ENCODE measurements at places on chromosomes 16 and 17.
A peak's percentile ranks its signal among the peaks of the same experiment; 100 is the strongest.

DNA sequence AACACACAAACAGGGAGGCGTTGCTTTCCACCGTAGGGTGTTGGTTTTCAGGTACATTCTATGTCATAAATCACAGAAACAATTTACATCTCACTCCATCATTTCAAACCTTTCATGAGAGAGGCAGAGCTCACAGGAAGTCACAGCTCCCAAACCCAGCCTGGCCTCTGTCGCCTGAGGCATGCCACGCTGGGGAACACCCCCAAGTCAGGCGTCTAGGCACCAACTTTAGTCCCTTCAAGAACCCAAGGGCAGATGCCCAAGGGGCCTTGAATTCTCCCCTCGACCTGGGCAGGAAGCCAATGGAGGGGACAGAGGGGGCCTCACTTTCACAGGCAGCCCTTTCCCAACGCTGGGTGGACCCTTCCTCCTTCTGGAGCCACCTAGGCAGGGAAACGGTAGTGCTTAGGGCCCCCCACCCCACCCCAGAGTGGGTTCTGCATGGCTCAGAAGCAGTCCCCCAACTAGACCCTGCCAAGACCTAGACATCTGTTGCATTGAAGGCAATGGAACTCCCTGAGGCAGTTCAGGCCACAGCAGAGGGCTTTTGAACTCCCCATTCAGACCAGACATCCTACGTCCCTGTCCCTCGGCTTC is 10.6 kb downstream of the TBX4 start:
- no peaks in the 10 kb centered on the region for H3K36me3 ChIP-seq
- H3K4me1 ChIP-seq, result peaks cover 14% of the 10 kb centered on the region
- H3K4me3 ChIP-seq, result no peak overlapping the region
- H3K27ac ChIP-seq, result no peak overlapping the region
- DNase-seq, result peak; percentile 39

GRCh38 chr17:76137351-76138233 is 3.5 kb downstream of the FOXJ1 start:
- peaks cover 48% of the 10 kb centered on the region for H3K27me3 ChIP-seq
- no peaks in the 10 kb centered on the region for H3K36me3 ChIP-seq
- no peak overlapping the region for H3K27ac ChIP-seq

- no peaks in the 10 kb centered on the region for H3K36me3 ChIP-seq
- H3K27me3 ChIP-seq, result no peaks in the 10 kb centered on the region
- peaks cover 6% of the 10 kb centered on the region for H3K4me1 ChIP-seq
- peak; percentile 82 for DNase-seq
- peak overlapping the region; percentile 54 for H3K27ac ChIP-seq
These were observed 14.4 kb downstream of the ZNF232 start for GRCh38 chr17:5097101-5097834.

DNA sequence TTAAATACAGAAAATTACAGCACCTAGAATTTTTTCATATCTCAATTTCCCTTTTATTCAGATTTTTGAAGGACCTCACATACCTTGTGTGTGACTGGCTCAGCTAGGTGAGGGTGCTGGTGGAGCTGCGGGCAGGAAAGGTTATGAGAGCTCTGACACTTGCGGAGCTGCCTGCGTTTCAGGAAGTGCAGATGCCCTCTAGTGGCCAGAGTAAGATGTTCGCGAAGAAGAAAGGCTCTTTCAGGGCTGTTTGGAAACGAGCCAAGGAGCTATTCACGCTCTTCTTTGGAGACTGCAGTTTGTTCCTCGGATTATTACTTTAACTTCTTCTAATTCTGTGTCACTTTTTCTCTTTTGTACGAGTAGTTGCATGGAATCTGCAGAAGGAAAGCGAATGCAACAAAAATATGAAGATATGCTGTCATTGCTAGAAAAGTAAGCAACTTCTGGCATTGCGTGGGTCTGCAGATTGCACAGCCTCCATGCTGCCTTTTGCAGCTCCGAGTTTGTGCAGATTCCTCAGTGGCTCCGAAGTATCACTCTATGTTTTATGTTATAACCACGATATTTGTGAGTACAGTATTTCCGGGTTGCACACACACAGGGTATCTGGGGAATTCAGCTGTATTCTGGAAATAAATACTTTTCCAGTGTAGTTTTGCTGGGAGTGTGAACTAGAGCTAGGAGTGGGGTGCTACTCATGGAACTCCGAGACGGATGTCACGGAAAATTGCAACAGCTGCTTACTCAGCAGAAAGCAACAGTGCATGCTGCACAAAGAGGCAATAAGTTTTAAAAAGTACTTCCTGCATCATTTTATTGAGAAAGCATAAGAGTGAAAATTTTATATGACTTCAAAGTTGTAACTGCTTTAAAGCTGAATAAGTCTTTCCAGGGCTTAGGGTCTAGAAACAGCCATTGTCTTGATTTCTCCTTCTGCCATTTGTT is 46.3 kb downstream of the DNAH9 start:
- H3K27ac ChIP-seq, result no peak overlapping the region
- peak; percentile 80 for DNase-seq
- H3K4me1 ChIP-seq, result no peaks in the 10 kb centered on the region
- no peaks in the 10 kb centered on the region for H3K36me3 ChIP-seq
- H3K4me3 ChIP-seq, result no peak overlapping the region

GRCh38 chr17:55784666-55785065 is 33.8 kb downstream of the PCTP start:
- DNase-seq, result no peak
- no peaks in the 10 kb centered on the region for H3K36me3 ChIP-seq
- H3K27ac ChIP-seq, result no peak overlapping the region
- H3K27me3 ChIP-seq, result no peaks in the 10 kb centered on the region

- H3K27me3 ChIP-seq, result no peaks in the 10 kb centered on the region
- H3K27ac ChIP-seq, result no peak overlapping the region
- no peak for DNase-seq
- no peaks in the 10 kb centered on the region for H3K4me1 ChIP-seq
These were observed 12.5 kb downstream of the RBFOX1 start for GRCh38 chr16:7344830-7345780.

DNA sequence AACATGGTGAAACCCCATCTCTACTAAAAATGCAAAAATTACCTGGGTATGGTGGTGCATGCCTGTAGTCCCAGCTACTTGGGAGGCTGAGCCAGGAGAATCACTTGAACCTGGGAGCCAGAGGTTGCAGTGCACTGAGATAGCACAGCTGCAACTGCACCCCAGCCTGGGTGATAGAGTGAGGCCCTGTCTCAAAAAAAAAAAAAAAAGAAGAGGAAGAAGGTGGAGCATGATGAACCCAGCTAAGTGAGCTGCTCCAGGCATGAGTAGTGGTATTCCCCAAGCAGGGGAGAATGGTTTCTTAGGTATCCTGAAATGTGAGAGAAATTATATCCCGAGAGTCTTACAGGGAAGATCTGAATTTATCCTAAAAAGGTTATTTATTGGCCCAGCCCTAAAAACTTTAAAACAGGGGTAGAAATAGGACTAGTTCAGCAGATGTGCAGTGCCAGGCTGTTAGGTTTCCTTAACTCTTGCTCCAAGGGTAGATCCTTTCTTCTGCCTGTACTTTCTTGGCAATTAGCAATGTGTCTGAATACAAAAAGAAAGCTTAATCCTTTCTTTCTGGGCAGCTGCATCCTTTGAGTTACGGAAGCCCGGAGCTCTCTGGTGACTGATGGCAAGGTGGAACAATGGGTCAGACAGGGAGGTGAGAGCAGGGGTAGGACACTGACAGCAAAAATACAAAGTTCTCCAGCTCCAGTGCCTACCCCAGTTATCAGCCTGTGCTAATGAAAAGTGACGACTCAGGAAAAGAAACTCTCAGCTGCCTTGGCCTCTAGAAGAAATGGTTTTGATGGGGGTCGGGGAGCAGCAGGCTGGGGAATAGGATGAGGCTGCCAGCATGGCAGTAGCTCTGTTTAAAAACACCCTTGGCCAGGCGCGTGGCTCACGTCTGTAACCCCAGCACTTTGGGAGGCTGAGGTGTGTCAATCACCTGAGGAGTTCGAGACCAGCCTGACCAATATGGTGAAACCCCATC is 36.5 kb upstream of the TOB1 start:
- no peaks in the 10 kb centered on the region for H3K36me3 ChIP-seq
- no peak for DNase-seq
- no peaks in the 10 kb centered on the region for H3K27me3 ChIP-seq
- peak overlapping the region; percentile 93 for H3K27ac ChIP-seq
- peaks cover 4% of the 10 kb centered on the region for H3K4me1 ChIP-seq

GRCh38 chr17:33154869-33155455 is 138.1 kb downstream of the ASIC2 start:
- H3K4me3 ChIP-seq, result no peak overlapping the region
- H3K4me1 ChIP-seq, result no peaks in the 10 kb centered on the region
- no peak overlapping the region for H3K27ac ChIP-seq
- no peak for DNase-seq
- H3K27me3 ChIP-seq, result no peaks in the 10 kb centered on the region

- no peak overlapping the region for H3K4me3 ChIP-seq
- no peaks in the 10 kb centered on the region for H3K27me3 ChIP-seq
- H3K36me3 ChIP-seq, result no peaks in the 10 kb centered on the region
- no peak for DNase-seq
These were observed 375.5 kb downstream of the TOX3 start for GRCh38 chr16:52171481-52171880.

- H3K27ac ChIP-seq, result no peak overlapping the region
- no peaks in the 10 kb centered on the region for H3K4me1 ChIP-seq
- no peaks in the 10 kb centered on the region for H3K36me3 ChIP-seq
- no peak overlapping the region for H3K4me3 ChIP-seq
These were observed 7.8 kb upstream of the IRF8 start for GRCh38 chr16:85891033-85891775.

- DNase-seq, result no peak
- H3K4me3 ChIP-seq, result no peak overlapping the region
- no peaks in the 10 kb centered on the region for H3K27me3 ChIP-seq
- peaks cover 52% of the 10 kb centered on the region for H3K36me3 ChIP-seq
These were observed 34.4 kb downstream of the ZZEF1 start for GRCh38 chr17:4108397-4108796.

DNA sequence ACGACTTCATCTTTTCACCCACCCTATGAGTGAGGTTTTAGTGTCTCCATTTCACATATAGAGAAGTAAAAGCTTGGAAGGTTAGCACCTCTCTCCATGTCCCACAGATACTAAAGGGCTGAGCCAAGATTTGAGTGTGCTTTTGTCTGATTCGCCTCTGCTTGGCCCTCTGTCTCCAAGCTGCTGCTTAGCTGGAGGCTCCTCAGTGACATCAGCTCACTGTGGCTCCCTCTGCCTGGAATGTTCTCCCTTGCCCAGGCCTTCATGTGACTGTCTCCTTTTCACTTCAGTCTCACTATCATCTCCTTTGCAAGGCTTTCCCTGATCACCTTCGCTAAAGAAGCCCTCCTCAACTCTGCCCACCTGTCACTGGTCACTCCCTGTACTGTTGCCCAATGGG is 84.5 kb upstream of the HSBP1 start:
- no peak overlapping the region for H3K27ac ChIP-seq
- H3K27me3 ChIP-seq, result no peaks in the 10 kb centered on the region
- H3K4me3 ChIP-seq, result no peak overlapping the region
- H3K4me1 ChIP-seq, result no peaks in the 10 kb centered on the region

GRCh38 chr17:80780381-80781198 is 211.1 kb upstream of the CHMP6 start:
- no peaks in the 10 kb centered on the region for H3K27me3 ChIP-seq
- peaks cover 30% of the 10 kb centered on the region for H3K4me1 ChIP-seq
- H3K36me3 ChIP-seq, result no peaks in the 10 kb centered on the region
- peak; percentile 64 for DNase-seq
- H3K27ac ChIP-seq, result peak overlapping the region; percentile 79

- H3K27me3 ChIP-seq, result no peaks in the 10 kb centered on the region
- H3K27ac ChIP-seq, result no peak overlapping the region
These were observed 187.3 kb downstream of the CYB561 start for GRCh38 chr17:63258785-63259184.

- H3K27ac ChIP-seq, result no peak overlapping the region
- DNase-seq, result no peak
- H3K27me3 ChIP-seq, result no peaks in the 10 kb centered on the region
- H3K4me1 ChIP-seq, result no peaks in the 10 kb centered on the region
These were observed 63.5 kb downstream of the PRMT7 start for GRCh38 chr16:68374246-68374805.

GRCh38 chr16:27225536-27226360 is 22.4 kb downstream of the KDM8 start:
- no peaks in the 10 kb centered on the region for H3K36me3 ChIP-seq
- H3K27ac ChIP-seq, result no peak overlapping the region
- no peak for DNase-seq
- no peak overlapping the region for H3K4me3 ChIP-seq

DNA sequence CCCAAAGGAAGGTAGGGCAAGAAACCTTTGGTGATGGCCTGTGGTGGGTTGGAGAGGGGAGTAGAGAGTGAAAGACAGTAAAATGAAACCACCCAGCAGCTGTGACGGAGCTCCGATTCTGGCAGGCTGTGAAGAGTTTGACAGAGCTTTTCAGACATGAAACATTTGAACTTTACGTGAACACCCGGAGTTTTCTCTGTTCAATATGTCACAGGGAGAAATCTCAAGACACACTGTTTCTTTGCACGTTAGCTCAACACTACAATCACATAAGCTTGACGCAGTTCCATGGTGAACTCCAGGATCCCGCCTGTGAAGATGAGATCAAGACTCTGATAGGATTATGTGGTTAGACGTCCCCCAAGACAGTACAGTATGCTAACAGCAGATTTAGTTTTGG is 79.6 kb upstream of the CDH11 start:
- no peak overlapping the region for H3K27ac ChIP-seq
- H3K36me3 ChIP-seq, result no peaks in the 10 kb centered on the region
- no peak overlapping the region for H3K4me3 ChIP-seq
- no peaks in the 10 kb centered on the region for H3K4me1 ChIP-seq
- DNase-seq, result no peak
- no peaks in the 10 kb centered on the region for H3K27me3 ChIP-seq

- no peak overlapping the region for H3K4me3 ChIP-seq
- no peaks in the 10 kb centered on the region for H3K4me1 ChIP-seq
- no peak for DNase-seq
- H3K27ac ChIP-seq, result no peak overlapping the region
- H3K36me3 ChIP-seq, result no peaks in the 10 kb centered on the region
These were observed 31.8 kb downstream of the TOX3 start for GRCh38 chr16:52515068-52515671.

DNA sequence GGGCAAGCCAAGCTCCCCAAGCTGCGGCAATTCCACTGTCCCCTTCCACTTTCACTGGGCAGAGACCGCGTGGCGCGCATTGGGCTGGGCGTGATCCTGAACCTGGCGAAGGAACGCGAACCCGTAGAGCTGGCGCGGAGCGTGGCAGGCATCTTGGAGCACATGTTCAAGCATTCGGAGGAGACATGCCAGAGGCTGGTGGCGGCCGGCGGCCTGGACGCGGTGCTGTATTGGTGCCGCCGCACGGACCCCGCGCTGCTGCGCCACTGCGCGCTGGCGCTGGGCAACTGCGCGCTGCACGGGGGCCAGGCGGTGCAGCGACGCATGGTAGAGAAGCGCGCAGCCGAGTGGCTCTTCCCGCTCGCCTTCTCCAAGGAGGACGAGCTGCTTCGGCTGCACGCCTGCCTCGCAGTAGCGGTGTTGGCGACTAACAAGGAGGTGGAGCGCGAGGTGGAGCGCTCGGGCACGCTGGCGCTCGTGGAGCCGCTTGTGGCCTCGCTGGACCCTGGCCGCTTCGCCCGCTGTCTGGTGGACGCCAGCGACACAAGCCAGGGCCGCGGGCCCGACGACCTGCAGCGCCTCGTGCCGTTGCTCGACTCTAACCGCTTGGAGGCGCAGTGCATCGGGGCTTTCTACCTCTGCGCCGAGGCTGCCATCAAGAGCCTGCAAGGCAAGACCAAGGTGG is 9.8 kb downstream of the SARM1 start:
- no peaks in the 10 kb centered on the region for H3K27me3 ChIP-seq
- no peaks in the 10 kb centered on the region for H3K36me3 ChIP-seq
- H3K4me3 ChIP-seq, result no peak overlapping the region
- no peaks in the 10 kb centered on the region for H3K4me1 ChIP-seq
